ENCODE measurements at places on chromosomes 12 and 14.

- DNase-seq = no peak
Observed at GRCh38 chr14:69260190-69260860, 367 bp downstream of the GALNT16 start.

GRCh38 chr14:60945984-60946383 lies 34.9 kb downstream of the TRMT5 start:
- no peak for DNase-seq

- DNase-seq = no peak
Observed at GRCh38 chr14:67192366-67192765, 3.1 kb downstream of the GARIN2 start.

DNA sequence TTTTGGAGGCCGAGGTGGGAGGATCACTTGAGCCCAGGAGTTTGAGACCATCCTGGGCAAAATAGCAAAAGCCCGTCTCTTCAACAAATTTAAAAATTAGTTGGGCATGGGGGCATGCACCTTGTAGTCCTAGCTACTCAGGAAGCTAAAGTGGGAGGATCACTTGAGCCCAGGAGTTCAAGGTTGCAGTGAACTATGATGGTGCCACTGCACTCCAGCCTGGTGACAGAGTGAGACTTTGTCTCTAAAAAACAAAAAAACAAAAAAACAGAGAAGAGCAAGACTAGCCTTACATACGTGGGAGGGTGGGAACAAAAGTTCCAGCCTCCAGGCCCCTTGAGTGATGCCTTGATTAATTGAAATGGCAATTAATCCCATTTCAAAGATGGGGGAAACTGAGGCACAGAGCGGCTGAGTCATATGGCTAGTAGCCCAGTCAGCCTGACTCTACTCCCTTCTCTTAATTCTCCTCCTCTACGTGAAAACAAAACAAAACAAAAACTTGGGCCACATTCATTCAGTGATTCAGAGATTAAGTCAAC lies 3.3 kb upstream of the FAM222A start:
- DNase-seq = no peak

GRCh38 chr12:522692-523378 lies 63.1 kb downstream of the B4GALNT3 start:
- no peak for DNase-seq

DNA sequence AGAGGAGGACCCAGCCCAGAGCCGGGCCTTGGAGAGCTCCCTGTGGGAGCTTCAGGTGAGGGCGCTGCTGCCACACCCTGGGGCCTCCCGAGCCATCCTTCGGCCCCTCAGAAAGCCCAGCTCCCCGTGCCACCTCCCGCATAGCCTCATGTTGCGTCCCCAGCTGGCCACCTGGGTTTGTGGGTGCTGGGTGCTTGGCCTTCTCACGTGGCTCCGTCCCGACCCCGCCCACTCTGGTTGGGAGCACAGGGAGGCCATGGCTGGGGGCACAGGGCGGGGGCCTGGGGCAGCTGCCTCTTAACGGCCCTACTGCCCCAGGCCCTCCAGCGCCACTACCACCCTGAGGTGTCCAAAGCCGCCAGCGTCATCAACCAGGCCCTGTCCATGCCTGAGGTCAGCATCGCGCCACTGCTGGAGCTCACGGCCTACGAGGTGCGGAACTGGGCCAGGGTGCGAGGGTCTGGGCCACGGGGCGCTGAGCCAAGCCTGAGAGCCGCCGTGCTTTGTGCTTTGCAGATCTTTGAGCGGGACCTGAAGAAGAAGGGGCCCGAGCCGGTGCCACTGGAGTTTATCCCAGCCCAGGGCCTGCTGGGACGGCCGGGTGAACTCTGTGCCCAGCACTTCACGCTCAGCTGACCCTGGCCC lies 7.6 kb downstream of the NOC4L start:
- no peak for DNase-seq

DNA sequence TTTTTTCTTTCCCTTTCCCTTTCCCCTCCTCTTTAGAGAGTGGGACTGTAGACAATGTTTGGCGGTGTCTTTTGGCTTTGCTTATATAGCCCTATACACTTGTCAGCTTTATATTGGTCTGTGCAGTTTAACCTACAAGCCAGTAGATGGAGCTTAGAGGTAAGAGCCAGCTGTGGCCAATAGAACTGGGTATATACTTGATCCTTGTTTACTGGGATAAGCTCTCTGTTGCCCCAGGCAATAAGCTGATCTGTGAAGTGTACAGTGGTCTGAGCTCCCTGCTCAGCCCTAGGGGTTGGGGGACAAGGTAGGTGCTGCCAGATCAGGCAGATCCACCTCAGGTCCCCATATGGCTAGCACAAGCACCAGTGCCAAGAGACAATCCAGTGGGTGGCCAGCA lies 434.1 kb downstream of the NOVA1 start:
- no peak for DNase-seq

- DNase-seq = no peak
Observed at GRCh38 chr14:68390741-68391140, 402.1 kb downstream of the ZFP36L1 start.

DNA sequence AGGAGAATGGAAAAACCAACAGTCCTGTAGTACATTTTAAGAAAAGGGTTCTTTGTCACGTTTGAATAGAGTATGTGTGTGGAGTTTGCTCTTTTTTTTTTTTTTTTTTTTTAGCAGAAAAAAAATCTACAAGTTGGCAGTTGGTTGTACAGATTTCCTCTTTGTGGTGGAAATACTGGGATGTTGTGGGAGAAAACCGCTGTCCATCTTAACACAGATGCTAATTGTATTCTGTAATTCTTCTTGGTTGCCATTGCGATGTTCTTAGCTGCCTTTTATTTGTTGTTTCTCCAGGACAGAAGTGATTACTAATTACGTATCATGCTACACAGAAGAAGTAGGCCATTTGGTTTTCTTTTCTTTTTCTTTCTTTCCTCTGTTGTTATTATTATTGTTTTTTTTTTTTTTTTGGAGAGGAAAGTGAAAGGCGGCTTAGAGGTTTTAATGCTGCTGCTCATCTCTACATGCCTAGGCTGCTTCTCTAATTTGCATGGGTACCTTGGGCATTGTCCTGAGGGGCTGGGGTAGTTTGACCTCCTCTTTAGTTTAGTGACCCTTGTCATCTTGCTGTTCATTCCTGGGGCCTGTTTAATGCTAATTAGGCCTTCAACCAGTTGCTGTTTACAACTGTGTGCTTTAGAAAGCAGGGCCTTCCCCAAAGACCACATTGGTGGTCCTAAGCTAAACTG lies 94.7 kb downstream of the TMTC2 start:
- DNase-seq = no peak

DNA sequence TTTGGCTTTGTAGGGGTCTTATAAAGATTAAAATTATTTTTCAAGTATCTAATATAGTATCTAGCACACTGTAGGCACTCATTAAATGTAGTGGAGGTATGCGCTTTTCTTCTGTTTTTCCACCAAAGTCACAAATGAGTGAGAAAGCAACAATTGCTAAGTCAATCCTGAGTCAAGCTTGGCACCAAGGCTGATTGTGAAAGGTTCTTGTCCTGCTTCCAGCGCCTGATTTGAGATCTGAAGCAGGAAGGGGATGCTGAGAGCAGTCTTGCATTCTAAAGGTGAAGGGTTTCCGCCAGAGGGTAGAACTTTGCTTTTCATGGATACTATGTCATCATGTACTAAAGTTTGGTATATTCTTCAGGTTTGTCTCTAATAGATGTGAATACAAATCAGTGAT lies 64.9 kb upstream of the DAAM1 start:
- no peak for DNase-seq

All from nucleus accumbens (tissue), 56 donors.